ENCODE measurements at places on chromosomes 6 and 20.

DNA sequence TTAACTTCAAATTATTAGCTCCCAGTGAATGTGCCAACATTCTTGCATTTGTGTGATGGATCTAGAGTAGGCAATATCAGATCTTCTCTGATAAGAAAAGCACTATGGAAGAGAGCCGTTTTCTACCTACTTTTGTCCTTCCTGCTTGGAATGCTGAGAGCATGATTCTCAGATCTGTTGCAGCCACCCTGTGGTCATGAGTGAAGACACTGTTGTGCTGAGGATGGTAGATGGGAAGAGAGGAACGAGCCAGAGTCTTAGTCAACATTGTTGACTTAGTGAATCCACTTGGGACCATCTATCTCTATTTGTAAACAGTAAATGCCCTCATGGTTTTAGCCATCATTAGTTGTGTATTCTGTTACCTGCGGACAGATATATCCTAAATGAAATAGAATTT, 202.6 kb downstream of the CD109 start:
- no peak for DNase-seq

DNA sequence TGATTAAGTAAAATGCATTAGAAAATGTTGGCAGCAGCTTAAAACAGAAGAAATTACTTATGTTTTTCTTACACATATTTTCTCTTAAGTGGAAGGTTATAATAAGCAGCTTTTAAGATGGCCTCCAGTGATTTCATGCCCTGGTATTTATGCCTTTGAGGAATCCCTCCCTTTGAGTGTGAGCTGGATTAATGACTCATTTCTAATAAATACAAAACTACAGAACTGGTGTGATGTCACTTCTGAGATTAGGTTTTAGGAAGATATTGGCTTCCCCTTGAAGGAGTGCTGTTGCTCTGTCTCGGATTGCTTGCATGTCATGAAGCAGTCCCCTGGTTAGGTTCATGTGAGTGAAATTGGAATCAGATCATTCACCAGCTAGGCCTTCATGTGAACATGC, 143.2 kb upstream of the EPHA7 start:
- no peak for DNase-seq

DNA sequence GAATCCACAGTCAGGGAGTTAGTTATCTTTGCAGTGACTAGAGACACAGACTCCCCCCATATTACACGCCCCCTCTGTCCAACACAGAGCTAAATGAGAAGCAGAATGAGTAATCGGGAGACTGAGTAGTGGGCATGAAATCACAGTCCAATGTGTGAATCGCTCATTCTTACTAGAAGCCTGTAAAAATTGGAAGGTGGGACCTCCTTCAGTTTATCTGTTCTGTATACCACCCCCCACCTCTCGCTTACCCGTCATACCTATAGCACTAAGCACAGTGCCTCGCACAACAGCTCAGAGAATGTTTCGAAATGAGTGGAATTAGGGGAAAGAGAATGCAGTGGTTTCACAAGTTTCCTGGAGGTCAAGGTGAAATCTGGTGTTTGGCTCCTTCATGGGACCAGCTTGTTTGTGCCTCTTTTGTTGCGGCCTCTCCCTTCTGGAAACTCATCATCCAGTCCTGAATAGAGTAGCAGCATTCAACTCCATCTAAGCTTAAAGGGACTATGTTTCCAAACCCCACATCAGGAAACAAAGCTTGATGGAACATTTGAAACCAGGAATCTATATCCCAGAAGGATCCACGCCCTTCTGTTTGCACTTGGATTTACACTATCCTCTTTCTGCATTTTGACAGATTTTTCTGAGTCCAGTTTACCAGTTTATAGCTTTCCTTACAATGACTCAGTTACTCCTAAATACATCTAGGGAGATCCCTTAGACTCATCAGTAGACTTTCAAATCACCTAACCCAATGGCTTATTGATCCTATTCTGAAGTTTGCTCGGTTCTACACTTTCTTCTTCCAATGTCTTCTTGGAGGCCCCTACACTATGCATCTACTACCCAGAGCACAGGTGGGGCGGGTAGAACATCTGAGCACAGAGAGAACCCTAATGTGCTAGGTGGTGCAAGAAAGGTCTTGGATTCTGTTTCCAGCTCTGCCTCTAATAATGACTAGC, 59.2 kb upstream of the PIM1 start:
- DNase-seq: no peak

GRCh38 chr20:62165762-62166399, 16.9 kb upstream of the MTG2 start:
- no peak for DNase-seq

DNA sequence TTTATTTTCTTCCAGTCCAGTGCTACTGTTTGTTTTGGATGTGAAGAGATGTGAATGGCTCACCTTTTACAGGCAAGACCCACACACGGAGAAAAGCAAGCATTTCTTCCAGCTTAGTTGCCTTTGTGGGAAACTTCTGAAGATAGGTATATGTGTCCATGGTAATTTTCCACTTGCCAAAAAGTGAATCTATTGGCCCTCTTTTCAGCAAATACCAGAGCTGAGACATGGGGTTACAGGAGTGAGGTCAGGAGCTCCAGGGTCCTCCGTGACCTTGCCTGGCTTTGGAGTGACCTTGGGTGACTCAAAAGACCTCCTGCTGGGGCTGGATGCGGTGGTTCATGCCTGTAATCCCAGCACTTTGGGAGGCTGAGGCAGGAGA, 166.7 kb downstream of the SCML4 start:
- DNase-seq: no peak

DNA sequence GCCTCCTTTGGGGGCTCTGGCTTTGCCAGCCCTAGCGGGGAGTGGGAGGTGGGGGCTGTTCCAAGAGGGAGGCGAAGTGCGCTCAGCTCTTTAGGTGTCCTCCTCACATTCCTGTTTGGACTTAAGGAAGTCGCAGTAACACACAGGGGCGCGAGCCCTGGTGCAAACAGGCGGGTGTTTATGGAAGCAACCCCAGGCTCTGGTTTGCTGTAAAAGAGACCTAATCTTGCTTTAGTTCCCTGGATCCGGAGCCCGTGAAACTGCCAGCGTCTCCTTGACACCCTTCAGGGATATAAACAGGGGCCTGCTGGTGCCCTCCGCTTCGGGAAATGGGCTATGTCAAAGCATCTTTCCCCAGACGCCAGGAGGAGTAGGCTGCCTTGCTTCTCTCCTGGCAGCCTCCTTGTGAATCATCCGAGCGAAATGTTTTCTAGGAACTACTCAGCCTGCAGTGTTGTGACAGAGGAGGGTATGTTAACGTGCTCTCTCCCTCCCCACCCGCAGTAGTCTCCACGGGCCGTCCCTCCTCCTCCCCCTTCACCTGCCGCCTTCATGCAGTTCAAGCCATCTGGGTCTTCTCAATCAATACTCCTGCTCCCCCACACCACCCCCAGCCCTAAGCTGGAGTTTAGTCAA, 168.0 kb upstream of the LRFN2 start:
- DNase-seq: no peak

- DNase-seq: no peak
These were observed 200.4 kb upstream of the FBXL4 start for GRCh38 chr6:99148111-99148510.

- DNase-seq: no peak
These were observed 8.0 kb upstream of the IER3 start for GRCh38 chr6:30752157-30752927.
